Kasumi-1 (cell line): ENCODE measurements at places on chromosomes 4 and X.

DNA sequence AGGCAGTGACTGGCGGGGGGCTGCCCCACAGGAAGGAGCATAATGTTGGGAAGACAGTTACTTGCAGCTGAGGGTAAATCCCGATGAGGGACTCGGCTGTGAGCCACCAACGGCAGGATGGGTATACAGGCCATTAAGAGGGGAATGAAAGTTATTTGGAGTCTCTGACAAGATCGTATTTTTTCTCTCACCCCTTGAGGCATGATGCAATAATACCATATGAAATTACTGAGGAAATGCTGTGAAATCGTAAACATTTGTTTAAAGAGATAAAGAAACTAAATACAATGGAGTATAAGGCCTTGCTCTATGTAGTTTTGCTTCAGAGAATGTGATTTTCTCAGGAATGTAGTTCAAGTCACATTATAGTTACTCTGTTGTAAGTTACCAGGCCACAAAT, 12.7 kb downstream of the IL1RAPL1 start:
- no peak for DNase-seq

DNA sequence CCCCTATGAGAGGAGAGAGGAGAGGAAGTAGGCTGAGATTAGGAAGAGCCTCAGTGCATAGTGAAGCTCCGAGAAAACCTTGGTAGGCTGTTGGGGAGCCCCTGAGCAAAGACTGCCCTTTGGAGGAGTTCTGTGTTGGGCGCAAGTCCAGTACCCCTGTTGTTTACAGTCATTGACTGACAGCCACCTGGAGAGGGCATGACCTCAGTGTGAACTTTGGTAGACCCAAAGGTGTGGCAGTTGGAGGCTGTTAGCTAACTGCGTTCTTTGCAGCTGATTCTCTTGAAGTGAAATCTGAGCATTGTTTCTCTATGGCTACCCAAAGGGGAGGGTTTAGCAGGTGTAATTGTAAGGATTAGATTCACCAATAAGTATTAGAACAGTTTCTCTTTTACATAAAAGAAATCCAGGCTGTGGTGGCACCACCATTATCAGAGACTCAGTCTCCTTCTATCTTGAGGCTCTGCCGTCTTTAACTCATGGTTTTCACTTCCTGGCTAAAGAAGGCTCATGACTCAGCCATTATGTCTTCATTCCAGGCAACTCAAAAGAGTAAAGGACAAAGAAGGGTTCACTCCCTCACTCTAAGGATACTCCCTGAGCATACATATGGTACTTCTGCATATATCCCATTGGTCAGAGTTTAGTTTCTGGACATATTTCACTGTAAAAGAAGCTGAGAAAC, 33.4 kb downstream of the ANXA3 start:
- DNase-seq = no peak

GRCh38 chr4:147899512-147899911, 167.6 kb downstream of the ARHGAP10 start:
- no peak for DNase-seq

GRCh38 chr4:186927624-186928023, 204.0 kb upstream of the FAT1 start:
- DNase-seq = no peak

GRCh38 chrX:4435905-4436304, 722.5 kb upstream of the PRKX start:
- no peak for DNase-seq

GRCh38 chrX:47233333-47234113, 714 bp downstream of the USP11 start:
- DNase-seq = peak; percentile 97

DNA sequence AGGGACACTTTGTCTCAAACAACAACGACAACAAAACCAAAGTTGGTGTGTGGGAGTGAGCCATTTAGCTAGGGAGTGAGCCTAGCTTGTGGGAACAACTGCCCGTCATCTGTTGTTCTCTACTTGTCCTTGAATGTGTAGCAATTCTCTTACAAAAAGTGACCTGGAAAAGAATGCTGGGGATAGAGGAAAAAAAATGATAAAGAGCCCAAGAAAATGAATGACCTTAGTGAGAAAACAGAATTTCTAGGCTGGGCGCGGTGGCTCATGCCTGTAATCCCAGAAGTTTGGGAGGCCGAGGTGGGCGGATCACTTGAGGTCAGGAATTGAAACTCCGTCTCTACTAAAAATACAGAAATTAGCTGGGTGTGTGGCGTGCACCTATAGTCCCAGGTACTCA, 19.6 kb downstream of the SEPTIN6 start:
- no peak for DNase-seq

GRCh38 chr4:142202404-142203332, 566.3 kb downstream of the IL15 start:
- no peak for DNase-seq

DNA sequence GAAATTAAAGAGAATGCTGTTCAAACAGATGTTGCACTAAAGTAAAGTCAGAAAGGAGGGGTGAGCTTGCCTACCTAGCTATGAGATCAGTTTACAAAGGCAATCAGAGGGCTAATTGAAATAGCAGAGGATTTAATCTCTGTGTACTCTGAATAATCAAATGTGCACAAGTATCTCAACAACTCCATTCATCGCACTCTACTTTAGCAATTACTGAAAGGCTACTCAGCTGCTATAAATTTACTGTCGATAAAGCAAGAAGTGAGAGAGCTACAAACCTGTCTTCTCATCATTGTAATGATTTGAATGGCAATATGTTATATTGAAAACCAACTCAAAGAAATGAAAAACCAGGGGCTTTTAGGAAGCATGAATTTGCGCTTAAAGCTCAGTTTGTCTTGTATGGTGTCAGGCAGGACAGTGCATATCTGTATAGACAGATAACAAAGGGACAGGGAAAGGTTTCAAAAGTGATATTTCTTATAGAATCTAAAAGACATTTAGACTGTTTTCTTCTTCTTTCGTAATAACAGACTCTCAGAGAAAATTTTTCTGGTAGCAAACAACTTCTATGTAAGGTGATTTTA, 34.8 kb downstream of the GC start:
- no peak for DNase-seq

- DNase-seq = peak; percentile 31
Observed at GRCh38 chrX:136694431-136695087, 46.6 kb downstream of the CD40LG start.

DNA sequence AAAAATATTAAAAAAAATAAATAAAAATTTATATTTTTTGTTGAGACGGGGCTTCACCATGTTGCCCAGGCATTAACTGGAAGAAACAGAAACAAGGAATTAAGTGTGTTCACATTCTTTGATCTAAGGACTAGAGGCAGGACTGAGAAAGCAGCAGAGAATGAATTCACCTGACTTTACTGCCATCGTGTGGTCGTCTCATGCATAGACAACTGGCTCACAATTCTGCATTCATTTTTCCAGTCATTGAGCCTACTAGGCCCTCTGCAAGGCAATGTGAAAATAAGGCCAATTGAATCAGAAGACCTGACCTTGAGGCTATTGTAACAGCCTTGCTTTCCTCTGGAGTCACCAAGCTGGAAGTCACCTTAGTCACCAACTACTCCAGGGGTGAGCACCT, 37.4 kb downstream of the LHFPL1 start:
- DNase-seq = peak; percentile 39
